ENCODE measurements at places on chromosomes 2 and 18. TPM values are rescaled to one million over a fixed set of nuclear protein-coding genes. Genes with fewer than 3 reads are reported as not detected.

- H3K36me3 ChIP-seq = no peaks in the 10 kb centered on the region
- H3K4me1 ChIP-seq = no peaks in the 10 kb centered on the region
- peak overlapping the region; percentile 9 for H3K27ac ChIP-seq
- no peak overlapping the region for H3K4me3 ChIP-seq
- H3K27me3 ChIP-seq = no peaks in the 10 kb centered on the region
These were observed 245.5 kb upstream of the COPS8 start for GRCh38 chr2:236840215-236840614.

GRCh38 chr18:25658476-25658875 lies 306.5 kb upstream of the ZNF521 start:
- no peaks in the 10 kb centered on the region for H3K36me3 ChIP-seq
- H3K27me3 ChIP-seq = no peaks in the 10 kb centered on the region
- H3K4me3 ChIP-seq = no peak overlapping the region

DNA sequence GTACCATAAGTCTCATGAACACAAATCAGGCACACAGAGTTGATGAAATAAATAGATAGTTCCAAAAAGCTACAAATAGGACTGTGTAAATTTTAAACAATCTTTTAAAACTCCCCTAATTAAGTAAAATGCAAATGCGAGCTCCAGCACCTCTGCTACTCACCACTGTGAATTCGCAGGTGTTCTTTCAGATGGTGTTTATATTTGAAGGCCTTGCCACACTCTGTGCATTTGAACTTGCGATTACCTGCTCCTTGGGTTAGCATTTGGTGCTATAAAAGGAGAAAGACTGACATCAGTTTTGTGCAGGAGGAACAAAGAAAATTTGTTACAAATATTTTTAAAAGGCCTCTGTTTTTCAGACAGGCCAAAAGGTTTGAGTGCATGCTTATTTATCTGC lies 118.9 kb downstream of the ZEB2 start:
- H3K36me3 ChIP-seq = no peaks in the 10 kb centered on the region
- no peaks in the 10 kb centered on the region for H3K4me1 ChIP-seq
- no peak overlapping the region for H3K27ac ChIP-seq
- no peak for DNase-seq
- H3K4me3 ChIP-seq = no peak overlapping the region
- no peaks in the 10 kb centered on the region for H3K27me3 ChIP-seq

- H3K36me3 ChIP-seq = no peaks in the 10 kb centered on the region
- no peak for DNase-seq
- no peak overlapping the region for H3K4me3 ChIP-seq
- H3K27me3 ChIP-seq = no peaks in the 10 kb centered on the region
- H3K4me1 ChIP-seq = no peaks in the 10 kb centered on the region
These were observed 190.0 kb upstream of the SRD5A2 start for GRCh38 chr2:31770741-31771140.

CCDC141 gene
- total RNA-seq = 2.2 TPM

- H3K27me3 ChIP-seq = no peaks in the 10 kb centered on the region
- H3K27ac ChIP-seq = peak overlapping the region; percentile 71
- peaks cover 11% of the 10 kb centered on the region for H3K4me1 ChIP-seq
- peak; percentile 98 for DNase-seq
- no peaks in the 10 kb centered on the region for H3K36me3 ChIP-seq
These were observed 284.5 kb downstream of the PRKCE start for GRCh38 chr2:45935791-45936622.

DNA sequence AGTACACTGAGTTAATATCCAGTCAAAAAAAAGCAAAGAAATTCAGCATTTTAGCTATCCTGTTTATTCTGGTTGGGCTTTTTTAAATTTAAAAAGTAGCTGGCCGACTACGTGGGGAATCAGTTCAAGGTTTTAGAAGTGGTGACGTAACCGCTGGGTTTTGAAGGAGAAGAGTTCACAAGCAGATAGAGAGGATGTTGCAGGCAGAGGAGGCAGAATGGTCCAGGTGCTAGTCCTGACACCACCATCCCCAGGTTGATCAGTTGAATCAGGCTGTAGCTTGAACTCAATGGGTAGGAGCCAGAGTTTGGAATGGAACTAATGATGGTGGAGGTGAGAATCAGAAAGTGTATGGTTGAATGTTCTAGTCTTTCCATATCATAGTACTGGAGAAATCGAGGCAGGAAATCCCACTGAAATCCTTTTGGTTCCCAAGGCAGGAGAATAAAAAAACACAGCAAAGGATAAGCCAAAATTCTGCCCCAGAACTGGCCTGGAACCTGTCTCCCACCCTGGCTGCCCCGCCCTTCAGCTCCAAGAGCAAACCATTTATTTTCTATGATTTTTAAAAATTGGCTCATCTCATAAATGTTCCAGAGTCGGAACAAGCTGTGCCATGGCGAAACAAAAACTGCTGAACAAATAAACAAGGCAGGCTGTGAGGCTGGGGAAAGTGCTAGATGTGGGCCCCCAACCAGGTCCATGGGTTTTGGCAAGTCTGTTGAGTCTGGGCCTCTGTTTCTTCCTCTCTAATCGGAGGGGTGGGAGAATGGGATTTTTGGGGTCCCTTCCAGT lies 44.0 kb downstream of the SLC4A1AP start:
- no peaks in the 10 kb centered on the region for H3K27me3 ChIP-seq
- H3K4me1 ChIP-seq = no peaks in the 10 kb centered on the region
- H3K27ac ChIP-seq = peak overlapping the region; percentile 1

RAB27B gene
- total RNA-seq = 1.1 TPM

VIT gene
- total RNA-seq = 7.9 TPM

C2orf66 gene
- not detected for total RNA-seq

SPHKAP gene
- total RNA-seq = 0.59 TPM

DNA sequence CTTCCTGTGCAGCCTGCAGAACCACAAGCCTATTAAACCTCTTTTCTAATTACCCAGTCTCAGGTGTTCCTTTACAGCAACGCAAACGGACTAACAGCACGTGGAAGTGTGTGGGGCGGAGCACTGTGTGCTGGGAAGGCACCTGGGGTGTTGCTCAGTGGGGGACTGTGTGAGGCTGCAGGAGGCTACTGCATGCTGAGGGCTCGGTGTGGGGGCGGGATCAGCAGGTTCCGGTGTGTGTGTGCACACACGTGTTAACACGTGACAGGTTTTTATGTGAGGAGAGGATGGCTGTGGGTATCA lies 58.9 kb downstream of the ANKMY1 start:
- H3K4me1 ChIP-seq = no peaks in the 10 kb centered on the region
- H3K27me3 ChIP-seq = no peaks in the 10 kb centered on the region
- no peaks in the 10 kb centered on the region for H3K36me3 ChIP-seq
- H3K27ac ChIP-seq = no peak overlapping the region

REG3A gene
- not detected for total RNA-seq

FIGN gene
- total RNA-seq = 5.0 TPM

PROC gene
- not detected for total RNA-seq

GRCh38 chr2:219985017-219985416 lies 357.6 kb downstream of the SLC4A3 start:
- H3K27ac ChIP-seq = no peak overlapping the region
- H3K4me3 ChIP-seq = no peak overlapping the region
- no peaks in the 10 kb centered on the region for H3K36me3 ChIP-seq
- no peaks in the 10 kb centered on the region for H3K27me3 ChIP-seq

DNA sequence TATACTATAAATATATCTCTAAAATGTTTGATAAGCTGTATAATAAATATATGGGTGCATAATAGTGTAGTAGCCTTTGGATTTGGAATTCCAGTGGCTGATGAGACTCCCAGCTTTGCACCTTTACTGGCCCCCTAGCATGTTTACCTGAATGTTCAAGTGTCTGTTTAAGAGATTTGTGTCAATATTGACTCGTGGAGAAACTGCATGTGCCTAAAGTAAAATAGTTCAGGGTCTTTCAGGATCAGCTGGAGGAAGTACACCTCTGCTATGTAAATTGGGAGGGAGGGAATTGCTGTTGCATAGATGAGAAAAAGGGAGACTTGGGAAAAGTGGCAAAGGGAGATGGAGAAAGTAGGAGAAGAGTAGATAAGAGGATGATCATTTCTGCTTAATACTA lies 23.9 kb downstream of the ME2 start:
- no peak overlapping the region for H3K27ac ChIP-seq
- no peaks in the 10 kb centered on the region for H3K4me1 ChIP-seq
- no peaks in the 10 kb centered on the region for H3K27me3 ChIP-seq
- H3K4me3 ChIP-seq = no peak overlapping the region

GRCh38 chr2:45901468-45902032 lies 250.1 kb downstream of the PRKCE start:
- no peak overlapping the region for H3K27ac ChIP-seq
- no peaks in the 10 kb centered on the region for H3K27me3 ChIP-seq
- H3K36me3 ChIP-seq = no peaks in the 10 kb centered on the region

DNA sequence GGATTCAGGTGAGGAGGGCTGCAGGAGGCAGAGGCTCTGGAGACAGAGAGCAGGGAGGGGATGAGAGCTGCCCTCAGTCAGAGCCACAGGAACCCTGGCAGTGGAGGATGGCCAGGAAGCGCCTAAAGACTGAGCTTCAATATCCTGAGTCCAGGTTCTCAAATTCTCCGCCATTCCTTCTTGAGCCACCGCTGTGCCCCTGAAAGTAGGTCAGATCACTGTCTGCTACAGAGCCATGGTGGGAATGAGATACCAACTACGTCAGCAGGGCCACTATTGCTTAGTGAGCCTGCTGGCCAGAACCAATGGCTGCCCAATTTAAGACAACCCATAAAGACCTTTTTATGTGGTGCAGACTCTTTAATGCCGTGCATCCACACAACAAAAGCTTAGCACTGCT lies 155.5 kb downstream of the CTIF start:
- no peaks in the 10 kb centered on the region for H3K36me3 ChIP-seq
- H3K27ac ChIP-seq = no peak overlapping the region
- DNase-seq = no peak
- H3K27me3 ChIP-seq = no peaks in the 10 kb centered on the region
- H3K4me1 ChIP-seq = no peaks in the 10 kb centered on the region

COL5A2 gene
- total RNA-seq = 22.7 TPM

DNA sequence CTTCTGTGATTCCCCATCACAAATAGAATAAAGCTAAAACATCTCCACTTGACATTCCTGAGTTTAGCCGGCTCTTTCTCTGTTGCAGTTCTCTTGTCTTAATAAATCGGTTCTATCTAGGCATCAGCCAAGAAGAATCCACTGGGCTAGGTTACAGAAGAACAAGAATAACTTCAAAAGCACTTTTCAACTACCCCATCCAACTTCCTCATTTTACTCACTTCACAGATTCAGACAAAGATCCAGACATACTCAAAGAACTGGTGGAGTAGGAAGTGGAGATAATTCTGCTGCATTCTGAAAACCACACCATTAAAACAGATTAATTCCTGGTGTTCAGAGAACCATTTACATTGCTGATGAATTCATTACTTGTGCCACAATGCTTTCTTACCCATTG lies 9.6 kb upstream of the ALPK2 start:
- H3K36me3 ChIP-seq = no peaks in the 10 kb centered on the region
- H3K27me3 ChIP-seq = no peaks in the 10 kb centered on the region
- DNase-seq = no peak
- H3K4me1 ChIP-seq = no peaks in the 10 kb centered on the region

SLC25A52 gene
- total RNA-seq = not detected

SCG2 gene
- total RNA-seq = 0.66 TPM

- H3K4me1 ChIP-seq = no peaks in the 10 kb centered on the region
- H3K27me3 ChIP-seq = no peaks in the 10 kb centered on the region
- DNase-seq = no peak
- no peaks in the 10 kb centered on the region for H3K36me3 ChIP-seq
- H3K4me3 ChIP-seq = no peak overlapping the region
These were observed 16.5 kb downstream of the SDC1 start for GRCh38 chr2:20208476-20208859.

DNA sequence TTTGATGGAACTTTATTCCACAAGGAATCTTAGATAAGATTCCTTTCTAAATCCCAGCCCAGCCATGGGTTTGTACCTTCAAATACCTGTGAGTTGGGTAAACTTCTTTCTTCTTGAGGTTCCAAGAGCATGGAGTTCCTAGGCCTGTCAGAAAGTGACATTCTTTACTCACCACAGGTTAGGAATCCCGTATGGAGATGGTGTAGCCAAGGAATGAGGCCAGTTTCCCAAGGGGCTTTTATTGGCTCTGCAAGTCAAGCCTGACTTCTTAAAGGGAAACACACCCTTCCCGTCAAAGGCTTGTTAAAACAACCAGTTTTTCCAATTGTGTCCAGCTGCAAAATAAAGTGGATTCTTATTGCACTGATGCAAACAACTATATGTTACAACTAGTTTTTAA lies 45.8 kb downstream of the STK17B start:
- no peaks in the 10 kb centered on the region for H3K27me3 ChIP-seq
- no peak overlapping the region for H3K4me3 ChIP-seq
- no peak for DNase-seq
- H3K27ac ChIP-seq = no peak overlapping the region

DNA sequence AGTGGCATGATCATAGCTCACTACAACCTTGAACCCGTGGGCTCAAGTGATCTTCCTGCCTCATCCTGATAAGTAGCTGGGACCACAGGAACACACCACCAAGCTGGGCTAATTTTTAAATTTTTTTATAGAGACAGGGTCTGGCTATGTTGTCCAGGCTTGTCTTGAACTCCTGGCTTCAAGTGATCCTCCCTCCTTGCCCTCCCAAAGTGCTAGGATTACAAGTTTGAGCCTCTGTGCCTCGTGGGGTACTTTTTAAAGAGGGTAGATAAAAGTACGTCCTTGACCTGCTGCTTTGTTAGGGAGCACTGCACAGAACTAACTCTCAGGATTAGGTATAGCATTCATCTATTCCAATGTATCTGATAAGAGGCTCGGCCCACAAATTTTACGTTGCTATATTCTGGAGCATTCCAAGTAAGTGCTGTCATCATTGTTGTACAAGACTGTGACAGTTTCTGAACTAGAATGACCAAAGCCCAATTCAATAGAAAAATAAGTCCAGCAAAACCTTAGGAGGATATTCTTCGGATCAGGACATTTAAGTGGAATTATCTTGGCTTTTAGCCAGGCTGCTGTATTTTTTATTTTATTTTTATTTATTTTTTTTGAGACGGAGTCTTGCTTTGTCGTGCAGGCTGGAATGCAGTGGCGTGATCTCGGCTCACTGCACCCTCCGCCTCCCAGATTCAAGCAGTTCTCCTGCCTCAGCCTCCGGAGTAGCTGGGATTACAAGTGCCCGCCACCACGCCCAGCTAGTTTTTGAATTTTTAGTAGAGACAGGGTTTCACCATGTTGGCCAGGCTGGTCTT lies 4.1 kb downstream of the MTCL1 start:
- no peaks in the 10 kb centered on the region for H3K27me3 ChIP-seq
- no peak overlapping the region for H3K4me3 ChIP-seq
- no peaks in the 10 kb centered on the region for H3K4me1 ChIP-seq
- H3K36me3 ChIP-seq = no peaks in the 10 kb centered on the region
- no peak for DNase-seq
- no peak overlapping the region for H3K27ac ChIP-seq

- H3K4me3 ChIP-seq = no peak overlapping the region
- no peaks in the 10 kb centered on the region for H3K36me3 ChIP-seq
- no peak overlapping the region for H3K27ac ChIP-seq
These were observed 28.9 kb downstream of the ZNF532 start for GRCh38 chr18:58893388-58894099.

RPIA gene
- total RNA-seq = 10.4 TPM

GRCh38 chr2:229244975-229245374 lies 26.1 kb downstream of the PID1 start:
- H3K4me3 ChIP-seq = no peak overlapping the region
- no peaks in the 10 kb centered on the region for H3K4me1 ChIP-seq
